ENCODE measurements at places on chromosomes 6 and 20.

DNA sequence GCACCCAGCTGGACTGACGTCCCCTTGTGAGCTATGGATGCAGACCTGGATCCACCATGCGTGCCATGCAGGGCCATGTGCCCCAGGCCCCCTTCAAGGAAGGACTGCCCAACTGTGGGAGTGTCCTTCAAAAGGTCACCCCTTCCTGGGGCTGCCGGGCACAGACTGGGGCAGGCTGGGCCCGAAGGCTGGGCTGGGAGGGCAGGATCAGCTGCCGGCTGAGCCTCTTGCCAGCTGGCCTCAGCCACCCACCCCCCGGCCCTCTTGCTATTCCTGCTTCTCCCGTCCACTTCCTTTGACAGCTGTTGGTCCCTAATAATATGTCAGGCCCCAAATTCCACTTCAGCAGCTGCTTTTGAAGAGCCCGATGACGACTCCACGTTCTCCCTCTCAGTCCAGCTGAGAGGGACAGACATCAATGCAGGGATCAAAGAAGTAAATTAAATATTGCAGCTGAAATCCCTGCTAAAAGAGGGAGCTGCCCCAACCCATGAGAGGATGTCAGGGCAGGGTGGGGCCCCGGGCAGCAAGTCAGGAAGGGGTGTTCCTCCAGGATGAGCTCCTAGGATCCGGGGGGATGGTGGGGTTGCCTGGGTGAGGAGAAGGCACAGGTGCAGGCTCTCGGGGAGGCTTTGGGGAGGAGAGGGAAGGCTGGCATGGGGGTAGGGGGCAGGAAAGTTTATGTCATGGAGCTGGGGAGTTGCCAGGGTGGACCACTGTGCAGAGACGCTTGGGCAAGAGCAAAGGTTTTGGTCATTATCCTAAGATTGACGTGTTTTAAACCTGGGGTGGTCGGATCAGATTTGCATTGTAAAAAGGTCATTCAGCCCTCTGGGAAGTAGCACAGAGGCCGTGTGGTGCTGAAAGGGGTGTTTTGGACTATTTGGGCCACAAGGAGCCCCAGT, 185.0 kb downstream of the ANKRD60 start:
- no peak for DNase-seq

DNA sequence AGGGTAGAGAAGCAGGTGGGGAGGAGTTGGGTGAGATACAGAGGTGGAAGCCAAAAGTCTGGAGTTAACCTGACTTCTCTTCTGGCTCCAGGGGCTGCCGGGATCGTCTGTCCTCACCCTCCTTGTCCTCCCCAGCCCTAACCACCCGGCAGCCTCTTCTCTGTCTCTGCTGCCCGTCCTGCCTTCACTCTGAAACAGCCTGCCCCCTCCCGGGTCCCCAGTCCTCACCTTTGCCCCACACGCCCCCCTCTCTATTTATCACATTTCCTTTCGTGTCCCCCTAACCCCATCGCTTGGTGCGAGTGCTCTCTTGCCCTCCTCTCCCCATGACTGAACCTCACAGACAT, 5.7 kb downstream of the RING1 start:
- no peak for DNase-seq

GRCh38 chr6:107489636-107490565, at the start of gene SOBP:
SOBP (plus strand) TSS chr6:107490117; CDS start chr6:107490617, 500 bp downstream.
- no peak for DNase-seq

GRCh38 chr6:157880534-157880933, 57.5 kb downstream of the SNX9 start:
- DNase-seq, result no peak

DNA sequence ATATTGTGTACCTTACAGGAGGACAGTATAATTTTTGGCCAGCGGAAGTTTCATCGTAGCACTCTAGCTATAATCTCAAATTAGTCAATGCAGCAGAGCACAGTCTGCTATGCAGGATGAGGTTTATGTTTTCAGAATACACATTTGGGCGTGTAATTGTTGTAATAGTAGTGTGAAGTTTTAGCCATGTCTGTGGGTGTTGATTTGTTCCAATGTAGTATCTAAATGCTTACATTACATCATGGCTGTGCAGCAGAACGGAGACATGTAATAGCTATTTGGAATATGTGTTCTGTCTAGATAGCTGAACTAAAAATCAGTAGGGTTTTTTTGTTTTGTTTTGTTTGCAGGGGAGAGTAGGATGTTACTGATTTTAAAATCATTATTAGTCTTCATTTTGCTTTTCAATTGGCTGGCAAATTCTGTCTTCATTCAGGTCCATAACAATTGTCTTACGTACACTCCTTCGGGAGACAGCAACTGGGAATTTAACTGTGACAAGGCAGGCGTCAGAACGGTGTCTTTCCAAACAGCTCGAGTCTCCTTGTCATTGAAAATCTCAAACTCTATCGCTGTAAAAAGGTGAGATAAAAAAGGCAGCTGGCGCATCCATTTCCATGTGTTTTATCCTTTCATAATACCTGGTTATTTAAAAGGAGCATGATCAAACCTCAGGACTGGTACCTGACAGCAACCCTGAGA, 65.1 kb upstream of the CDH4 start:
- no peak for DNase-seq
